ENCODE measurements at places on chromosomes 7 and 10. TPM values are rescaled to one million over a fixed set of nuclear protein-coding genes. Genes with fewer than 3 reads are reported as not detected.

The PMPCB gene
- 63.0 TPM for total RNA-seq

The VSTM2A gene
- total RNA-seq, result 0.82 TPM

DNA sequence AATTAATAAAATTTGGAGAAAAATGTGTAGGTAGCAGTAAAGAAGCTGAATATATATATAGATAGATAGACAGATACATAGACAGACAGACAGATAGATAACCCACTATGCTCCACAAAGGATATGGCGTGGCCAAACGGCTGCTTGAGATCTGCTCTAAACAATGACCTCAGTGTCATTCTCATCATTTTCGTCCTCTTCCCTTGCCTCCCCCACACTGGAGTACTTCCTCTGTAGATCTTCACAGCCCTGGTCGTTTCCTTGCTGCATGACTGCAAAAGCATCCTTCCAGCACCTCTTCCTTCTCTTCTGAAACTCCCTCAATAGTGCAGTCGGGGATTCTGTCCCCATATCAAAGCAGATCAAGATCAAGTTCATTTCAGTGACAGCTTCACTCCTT, 35.6 kb upstream of the ATP6V0A4 start:
- no peak for DNase-seq

GRCh38 chr7:501526-501925, 18.1 kb downstream of the PDGFA start:
- DNase-seq, result no peak

The GRM8 gene
- 0.41 TPM for total RNA-seq
